ENCODE measurements at places on chromosomes 13 and 19.

DNA sequence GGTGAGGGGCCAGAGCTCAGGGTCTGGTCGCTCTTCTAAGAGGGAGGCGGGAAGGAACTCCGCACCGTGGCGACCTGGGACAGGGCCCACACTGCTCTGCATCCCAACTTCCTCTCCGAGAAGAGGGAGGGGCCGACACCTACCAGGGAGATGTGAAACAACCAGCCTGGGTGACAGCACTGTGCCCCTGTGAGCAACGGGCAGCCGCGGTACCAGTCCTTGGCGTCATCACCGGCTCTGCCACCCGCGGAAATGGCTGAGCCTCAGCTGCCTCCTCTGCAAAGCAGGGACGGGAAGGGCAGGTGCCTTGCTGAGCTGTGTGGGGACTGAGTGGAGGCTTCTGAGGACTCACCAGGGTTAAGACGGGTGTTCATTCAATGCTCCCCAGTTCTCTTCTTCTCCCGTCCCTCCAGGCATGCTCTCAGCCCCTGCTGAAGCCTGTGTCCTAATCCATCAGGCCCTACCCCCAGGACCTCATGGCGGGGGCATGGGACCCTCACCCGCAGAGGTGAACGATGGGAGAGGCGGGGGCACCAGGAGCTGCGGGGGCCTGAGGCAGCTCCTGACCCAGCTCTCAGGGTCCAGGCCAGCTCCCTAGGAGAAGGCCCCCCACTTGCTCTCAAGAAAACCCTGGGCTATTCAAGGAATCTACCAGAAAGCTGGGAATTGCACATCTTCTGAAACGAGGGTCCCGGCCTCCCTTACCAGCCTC lies 9.3 kb downstream of the ZNF787 start:
- no peak for DNase-seq

DNA sequence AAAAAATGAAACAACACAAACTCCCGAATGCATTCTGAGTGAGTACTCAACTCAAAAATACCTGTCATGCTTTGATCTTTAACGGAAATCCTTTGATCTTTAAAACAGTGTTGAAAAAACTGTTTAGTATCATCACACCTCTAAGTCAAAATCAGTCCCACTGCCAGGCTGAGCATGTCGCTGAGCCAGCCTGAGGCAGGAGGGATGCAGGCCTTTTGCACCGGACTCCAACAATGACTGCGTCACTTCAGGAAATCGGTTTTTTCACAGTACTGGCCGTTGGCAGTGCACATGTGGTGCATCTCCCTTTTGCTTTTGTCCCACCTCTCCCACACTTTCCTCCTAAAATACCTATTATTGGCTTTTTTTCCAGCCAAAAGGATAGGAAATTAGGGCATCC lies 78.2 kb downstream of the SHISA2 start:
- no peak for DNase-seq

- no peak for DNase-seq
Measured at GRCh38 chr13:23609874-23610576, 39.8 kb downstream of the TNFRSF19 start.

GRCh38 chr13:78829821-78830220 lies 170.9 kb upstream of the OBI1 start:
- DNase-seq, result no peak
